ENCODE measurements at places on chromosomes 1 and 21.

DNA sequence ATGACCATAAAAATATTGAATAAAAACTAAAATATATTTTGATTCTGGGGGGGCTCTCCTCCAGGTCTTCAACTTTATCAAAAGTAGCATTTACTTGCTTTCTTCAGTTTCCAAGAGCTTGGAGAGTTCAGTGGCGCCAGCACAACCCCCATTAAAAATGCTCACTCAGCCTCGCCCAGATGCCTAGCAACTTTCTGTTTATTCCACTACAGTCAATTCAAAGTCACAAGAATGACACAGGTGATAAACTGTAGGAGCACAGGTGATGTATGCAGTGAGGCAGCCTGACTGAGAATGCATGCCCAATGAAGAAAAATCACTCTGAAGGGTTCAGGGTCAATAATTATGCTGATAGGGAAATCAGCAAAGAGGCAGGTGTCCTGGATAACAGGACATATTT is 159.4 kb upstream of the ATP1B1 start:
- DNase-seq, result no peak

DNA sequence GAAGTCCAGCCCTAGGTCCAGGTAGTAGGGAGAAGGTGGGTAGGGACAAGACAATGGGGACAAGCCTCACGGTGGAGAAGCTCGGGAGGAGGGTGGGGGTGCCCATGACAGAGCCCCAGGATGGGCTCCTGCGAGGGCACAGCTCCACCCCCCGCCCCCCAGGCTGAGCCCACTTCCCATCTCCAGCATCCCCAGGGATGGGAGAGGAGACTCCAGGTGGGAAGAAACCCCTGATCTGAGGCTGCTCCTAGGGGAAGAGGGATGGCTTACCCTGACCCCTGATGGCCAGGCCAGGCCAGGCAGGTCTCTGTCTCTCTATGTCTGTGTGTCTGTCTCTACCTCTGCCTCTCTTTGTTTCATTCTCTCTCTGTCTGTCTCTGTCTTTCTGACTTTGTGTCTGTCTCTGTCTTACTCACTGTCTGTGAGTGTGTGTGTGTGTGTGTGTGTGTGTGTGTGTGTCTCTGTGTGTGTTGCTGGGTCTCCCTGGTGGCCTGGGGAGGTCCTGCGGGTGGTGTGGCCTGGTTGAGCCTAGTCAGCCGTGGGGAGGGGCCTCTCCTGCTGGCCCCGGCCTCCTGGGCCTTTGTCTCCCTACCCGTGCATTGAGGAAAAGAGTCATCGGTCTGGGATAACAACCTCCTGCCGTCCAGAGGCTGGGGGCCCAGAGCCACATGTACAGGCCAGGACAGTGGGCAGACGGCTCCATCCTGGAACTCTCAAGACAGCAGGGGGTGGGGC is 45.7 kb downstream of the WNT9A start:
- no peak for DNase-seq

DNA sequence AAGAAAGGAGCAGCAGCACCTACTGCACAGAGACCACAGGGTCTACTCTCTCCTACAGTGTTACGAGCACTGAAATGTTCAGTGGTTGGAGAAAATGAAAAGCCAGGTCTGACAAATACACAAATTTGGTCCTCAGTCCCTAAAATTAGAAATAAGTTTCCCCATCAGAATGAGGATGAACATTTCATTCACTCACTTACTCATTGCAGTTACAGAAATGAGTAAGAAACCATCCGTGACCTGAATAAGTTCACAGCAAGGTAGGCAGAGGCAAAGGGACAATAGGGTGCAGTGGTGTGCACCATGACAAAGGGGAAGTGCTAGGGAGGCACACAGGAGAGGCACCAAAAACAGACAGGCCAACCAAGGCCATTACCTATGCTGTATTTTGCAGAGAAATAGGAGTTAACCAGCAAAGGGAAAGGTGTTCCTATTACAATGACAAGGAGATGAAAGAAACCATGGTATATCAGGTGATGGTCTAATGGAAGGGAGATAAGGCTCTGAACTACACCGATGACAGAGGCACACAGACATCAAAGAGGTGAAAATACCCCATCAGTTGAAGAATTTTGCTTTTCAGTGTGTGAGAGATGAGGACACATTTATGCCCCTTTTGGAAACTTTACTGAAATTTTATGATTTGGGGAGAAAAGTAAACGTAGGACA is 29.4 kb downstream of the VAV3 start:
- DNase-seq, result no peak

- no peak for DNase-seq
These were observed 560.1 kb downstream of the OMA1 start for GRCh38 chr1:57986432-57986831.

DNA sequence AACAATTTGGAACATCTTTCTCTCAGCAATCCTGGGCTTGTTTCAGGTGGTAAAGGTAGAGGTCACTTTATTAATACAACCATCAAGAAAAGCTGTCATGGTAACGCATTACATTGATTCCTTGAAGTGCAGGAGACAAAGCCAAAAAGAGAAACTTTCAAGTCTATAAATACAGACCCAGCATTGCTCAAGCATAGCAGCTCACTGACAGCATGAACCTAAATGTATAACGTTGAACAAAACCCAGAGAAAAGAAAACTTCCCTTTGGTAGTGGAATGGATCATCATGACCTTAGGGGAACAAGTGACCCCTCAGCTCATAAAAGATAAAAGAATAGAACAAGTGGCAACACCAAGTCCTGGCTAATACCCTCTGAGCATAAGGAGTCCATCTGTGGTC is 332.2 kb downstream of the NTNG1 start:
- DNase-seq, result no peak

GRCh38 chr1:109357616-109358015 is 40.1 kb downstream of the SORT1 start:
- no peak for DNase-seq

- DNase-seq, result no peak
These were observed 96.7 kb upstream of the GNG4 start for GRCh38 chr1:235746245-235746644.

- DNase-seq, result peak; percentile 27
These were observed 846 bp upstream of the PER3 start for GRCh38 chr1:7783178-7783711.

DNA sequence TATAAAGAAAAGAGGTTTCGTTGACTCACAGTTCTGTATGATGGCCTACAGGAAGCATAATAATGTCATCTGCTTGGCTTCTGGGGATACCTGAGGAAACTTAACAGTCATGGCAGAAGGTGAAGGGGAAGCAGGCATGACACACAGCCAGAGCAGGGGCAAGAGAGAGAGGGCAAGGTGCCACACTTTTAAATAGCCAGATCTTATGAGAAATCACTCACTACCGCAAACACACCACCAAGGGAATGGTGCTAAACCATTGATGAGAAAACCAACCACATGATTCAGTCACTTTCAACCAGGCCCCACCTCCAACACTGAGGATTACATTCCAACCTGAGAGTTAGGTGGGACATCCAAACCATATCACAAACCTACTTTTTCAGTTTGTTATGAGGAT is 245.9 kb upstream of the SGIP1 start:
- no peak for DNase-seq

DNA sequence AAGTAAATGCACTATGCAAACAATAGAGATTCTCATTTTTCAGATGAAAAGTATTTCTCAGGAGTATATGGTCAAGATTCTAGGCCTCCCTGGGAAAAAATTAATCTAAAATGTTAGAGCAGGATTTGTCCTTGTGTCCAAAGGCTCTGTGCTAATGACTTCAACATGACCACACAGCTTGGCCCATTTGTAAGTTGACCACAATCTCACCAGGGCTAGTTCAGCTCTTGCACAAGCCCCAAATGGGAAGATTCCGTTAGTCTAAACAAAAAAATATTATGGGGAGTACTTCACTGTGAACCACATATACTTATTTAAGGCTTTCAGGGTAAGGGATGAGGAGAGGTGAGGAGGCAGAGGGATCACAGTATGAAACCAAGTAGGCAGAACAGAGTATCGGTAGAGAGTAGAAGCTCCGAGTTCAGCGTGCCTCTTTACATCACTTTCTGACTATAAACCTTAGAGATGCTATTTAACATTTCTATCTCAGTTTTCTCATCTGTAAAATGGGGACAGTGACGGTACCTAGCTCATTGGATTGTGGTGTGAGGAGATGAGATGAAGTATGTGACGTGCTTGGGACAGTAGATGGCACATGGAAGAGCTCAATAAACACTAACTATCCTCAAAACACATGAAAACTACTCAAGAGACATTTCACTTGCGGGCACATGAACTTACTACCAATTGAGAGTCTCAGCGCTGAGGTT is 37.8 kb upstream of the CTTNBP2NL start:
- no peak for DNase-seq

GRCh38 chr1:32870615-32871363 is at the start of gene FNDC5:
FNDC5 (minus strand) TSS chr1:32870912.
- no peak for DNase-seq

DNA sequence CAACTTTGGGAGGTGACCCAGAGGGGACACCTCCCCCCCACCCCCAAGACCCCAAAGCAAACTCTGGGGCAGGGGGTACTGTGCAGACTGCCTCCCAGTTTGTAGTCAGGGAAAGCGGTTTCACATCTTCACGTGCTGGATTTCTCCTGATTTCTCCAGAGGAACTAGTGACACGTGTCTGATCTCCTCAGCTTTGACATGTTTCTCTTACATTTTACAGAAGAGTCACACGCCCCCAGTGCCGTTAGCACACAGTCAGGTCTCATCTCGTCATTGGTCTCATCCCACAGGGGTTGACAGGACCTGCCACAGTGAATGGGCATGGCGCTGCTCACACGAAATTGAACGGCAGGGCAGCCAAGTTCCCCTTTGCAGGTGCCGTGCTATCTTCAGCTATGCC is 11.8 kb downstream of the PDPN start:
- no peak for DNase-seq

All from COLO829 (cell line).